ENCODE measurements at places on chromosomes 2 and 18.
A peak's percentile ranks its signal among the peaks of the same experiment; 100 is the strongest.

GRCh38 chr2:134610871-134611270 is 107.9 kb downstream of the TMEM163 start:
- no peak for DNase-seq

GRCh38 chr2:234480337-234480736 is 16.5 kb downstream of the ARL4C start:
- DNase-seq, result no peak

- DNase-seq, result no peak
Measured at GRCh38 chr18:44835703-44836102, 155.0 kb downstream of the SETBP1 start.

- DNase-seq, result no peak
Measured at GRCh38 chr2:19575641-19576040, 217.2 kb upstream of the OSR1 start.

- DNase-seq, result peak; percentile 4
Measured at GRCh38 chr18:7272311-7273049, 41.6 kb downstream of the LRRC30 start.

DNA sequence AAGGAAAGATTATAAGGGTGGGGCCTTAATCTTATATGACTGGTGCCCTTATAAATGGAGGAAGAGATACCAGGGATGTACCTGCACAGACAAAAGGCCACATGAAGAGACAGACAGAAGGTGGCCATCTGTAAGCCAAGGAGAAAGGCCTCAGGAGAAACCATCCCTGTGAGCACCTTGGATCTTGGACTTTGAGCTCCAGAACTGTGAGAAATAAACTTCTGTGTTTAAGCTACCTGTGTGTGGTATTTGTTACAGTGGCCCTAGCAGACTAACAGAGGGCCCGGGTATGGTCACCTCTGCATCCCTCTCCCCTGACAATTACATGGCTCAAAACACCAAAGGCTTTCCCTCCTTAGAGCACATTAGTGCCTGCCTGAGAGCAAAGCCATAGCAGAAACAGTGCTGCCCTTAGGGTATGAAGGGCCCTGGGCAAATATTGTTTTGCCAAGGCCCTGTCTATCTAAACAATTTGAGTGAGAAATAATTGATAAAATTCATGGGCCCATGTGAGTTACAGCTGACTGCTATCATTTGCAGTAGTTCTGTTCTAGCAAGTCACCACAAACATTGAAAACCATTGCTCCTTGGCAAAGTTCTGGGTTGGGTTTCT is 109.3 kb upstream of the MYCN start:
- DNase-seq, result no peak

- DNase-seq, result no peak
Measured at GRCh38 chr2:4190548-4190947, 487.2 kb downstream of the DCDC2C start.

GRCh38 chr18:72869226-72870185 is 1.7 kb upstream of the NETO1 start:
- no peak for DNase-seq

GRCh38 chr2:98269274-98269673 is 77.0 kb upstream of the CNGA3 start:
- no peak for DNase-seq

GRCh38 chr2:96174251-96175144 is 29.3 kb upstream of the DUSP2 start:
- peak; percentile 91 for DNase-seq

- no peak for DNase-seq
Measured at GRCh38 chr2:72837171-72837570, 11.3 kb upstream of the EXOC6B start.

DNA sequence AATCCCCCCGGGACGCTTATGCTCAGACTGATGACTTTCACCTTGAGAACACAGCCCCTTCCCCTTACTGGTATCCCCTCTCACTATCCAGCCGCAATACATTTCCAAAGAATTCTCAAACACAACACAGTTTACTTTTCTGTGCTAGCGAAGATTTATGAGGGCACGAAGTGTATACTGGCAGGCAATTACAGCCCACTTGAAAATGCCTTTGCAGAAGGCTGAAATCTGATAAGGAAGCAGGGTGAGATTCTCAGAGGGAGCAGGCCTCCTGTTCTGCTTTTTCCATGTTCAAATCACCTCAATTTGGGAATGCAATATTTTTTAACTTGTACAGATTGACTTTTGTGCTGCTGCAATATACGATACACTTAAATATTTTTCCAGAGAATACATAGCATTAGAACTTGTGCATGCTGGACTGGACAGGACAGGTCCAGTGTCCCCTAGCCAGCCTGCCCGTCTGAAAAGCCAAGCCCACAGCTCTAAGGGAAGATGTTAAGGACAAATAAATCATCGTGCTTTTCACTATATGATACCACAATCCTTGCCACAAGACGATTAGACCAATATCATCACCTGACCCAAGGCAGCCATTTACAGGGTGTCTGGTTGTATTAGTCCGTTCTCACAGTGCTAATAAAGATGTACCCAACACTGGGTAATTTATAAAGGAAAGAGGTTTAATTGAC is 262.1 kb downstream of the EPHA4 start:
- DNase-seq, result no peak

All from activated CD4-positive, alpha-beta T cell treated with anti-CD3 and anti-CD28 coated beads for 48 hours (primary cell).